ENCODE measurements at places on chromosomes 13 and 19.

DNA sequence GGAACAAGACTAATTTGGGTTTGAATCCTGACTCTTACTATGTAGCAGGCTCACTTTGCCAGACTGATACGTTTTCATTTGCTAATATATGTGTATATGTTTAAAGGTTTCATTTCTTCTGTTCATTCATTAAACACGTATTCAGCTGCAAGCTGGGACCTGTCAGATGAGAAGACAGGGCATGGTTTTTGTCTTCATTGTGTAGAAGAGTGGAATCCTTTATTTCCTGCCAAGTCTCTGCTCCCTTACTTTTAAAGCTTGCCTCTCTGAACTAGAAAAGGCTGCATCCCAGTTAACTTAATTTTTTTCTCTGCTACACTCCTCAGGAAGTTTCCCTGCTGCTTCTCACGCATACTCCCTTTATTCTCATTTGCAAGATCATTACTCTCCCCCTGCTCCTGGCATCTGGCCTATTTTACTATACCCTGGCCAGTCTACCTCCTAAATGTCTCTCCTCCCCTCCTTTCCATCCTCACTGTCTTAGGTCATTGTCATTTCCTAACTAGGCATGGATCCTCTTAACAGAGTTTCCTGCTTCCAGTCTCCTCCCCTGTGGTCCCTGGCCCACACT is 141.0 kb upstream of the TMTC4 start:
- DNase-seq = no peak

DNA sequence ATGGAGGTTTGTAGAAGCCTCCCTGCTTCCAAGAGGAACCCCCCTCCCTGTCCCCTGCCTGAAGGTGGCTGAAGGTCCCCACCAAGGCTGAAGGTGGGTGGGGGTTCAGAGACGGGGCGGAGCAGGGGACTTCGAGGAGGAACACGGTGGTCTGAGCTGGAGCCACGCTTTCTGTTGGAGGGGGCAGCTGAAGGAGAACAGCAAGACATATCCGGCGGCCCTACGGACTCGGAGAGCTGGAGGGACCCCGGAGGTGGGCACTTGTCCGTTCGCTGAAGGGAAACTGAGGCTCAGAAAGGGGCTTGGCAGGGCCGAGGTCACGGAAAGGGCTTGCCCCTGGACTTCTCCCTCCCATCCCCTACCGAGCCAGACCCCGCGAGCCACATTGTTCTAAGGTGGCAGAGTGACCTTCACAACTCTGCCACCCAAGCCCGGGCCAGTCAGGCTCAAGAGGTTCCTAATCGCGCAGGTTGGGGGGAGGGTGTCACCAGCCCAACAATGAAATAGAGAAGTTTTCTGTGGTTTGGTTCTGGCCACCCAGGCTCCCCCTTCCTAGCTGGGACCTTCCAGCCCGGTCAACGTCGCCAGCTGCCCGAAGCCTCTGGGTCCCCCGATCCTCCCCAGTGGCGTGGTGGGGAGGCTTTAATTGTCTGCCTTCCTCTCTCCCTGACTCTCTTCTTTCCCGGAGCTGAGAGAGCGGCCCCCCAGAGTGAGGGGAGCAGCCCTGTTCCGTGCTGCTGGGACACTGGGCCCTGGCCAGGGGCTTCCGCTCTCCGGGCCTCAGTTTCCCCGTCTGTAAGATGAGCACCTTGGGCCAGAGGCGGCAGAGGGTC is 15.5 kb upstream of the KCNN1 start:
- no peak for DNase-seq

DNA sequence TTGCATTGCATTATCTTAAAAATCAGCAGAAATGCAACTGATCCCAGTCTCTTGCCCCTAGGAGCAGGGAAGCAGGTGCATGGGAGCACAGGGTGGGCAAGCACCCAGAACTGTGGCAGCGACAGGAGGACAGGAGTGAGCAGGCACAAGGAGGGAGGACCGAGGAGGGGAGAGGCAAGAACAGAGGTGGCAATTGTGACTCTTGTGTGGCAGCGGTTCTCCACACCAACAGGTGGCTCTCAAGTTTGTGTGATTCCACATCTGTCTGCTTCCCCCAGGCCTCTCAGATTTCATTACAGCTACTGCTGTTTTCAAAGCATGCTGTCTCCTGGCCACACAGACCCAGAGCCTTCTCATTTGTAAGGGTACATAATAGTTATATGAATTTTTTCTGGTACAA is 108.5 kb downstream of the STK24 start:
- DNase-seq = no peak

- DNase-seq = no peak
Measured at GRCh38 chr13:39329182-39329639, 273.8 kb downstream of the LHFPL6 start.

DNA sequence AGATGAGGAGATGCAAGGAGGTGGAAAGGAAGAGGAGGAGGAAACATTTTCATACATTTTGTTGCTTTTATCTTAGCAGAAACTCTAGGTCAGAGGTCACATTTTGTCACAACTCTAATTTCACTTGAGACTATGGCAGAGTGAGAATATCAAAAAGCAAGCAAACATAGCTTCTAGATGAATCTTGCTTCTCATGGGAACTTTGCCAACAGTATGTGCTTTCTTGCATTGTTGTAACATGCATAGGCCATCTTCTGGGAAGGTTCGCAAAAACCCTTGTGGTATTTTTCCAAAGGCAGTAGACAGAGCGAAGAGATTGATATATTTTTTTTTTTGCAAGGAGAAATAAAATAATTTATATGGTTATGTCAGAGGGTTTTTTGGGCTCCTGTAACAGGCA is 291.3 kb downstream of the MTUS2 start:
- DNase-seq = peak; percentile 13

- no peak for DNase-seq
Measured at GRCh38 chr19:35212241-35212640, 16.3 kb downstream of the FAM187B start.

- no peak for DNase-seq
Measured at GRCh38 chr19:18292810-18293641, 11.6 kb upstream of the JUND start.

DNA sequence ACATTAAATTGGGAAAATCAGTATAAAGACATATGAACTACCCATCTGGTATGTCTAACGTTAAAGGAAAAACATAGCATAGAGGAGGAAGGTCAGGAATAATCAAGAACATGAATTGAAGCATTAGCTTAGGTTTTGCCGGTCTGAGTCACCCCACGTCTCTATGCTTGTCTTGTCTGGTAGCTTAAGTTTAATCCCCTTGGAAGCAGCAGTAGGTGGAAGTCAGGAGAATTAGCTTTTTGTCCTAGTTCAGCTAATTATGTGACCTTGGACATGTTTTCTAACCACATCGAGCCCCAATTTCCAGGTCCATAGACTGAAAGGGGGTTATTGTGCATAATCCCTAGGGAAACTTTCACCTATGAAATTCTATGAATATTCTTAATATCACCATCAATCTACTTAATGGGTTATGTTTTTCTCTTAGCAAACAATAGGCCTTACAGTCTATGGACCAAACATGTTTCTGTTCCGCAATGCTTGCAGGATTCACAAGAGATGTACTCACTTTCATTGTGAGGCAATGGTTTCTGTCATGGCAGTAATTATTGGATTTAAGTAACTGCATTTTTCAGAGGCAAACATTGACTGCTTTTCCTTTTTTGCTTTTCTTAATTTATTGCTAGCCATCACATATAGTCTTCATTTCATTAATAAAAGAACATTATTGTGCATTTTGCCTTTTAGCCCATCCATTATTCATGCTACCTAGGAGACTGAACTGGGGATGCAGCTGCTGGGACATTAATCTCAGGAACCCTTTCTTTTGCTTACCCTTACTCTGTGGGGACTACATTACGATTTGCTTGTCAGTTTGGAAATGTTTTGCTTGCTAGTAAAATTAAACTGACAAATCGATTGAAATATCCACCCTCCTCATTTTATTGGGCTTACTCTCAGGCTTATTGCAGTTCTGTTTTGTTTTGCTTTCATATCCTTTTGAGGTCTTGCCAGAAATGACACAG is 304.8 kb upstream of the MAB21L1 start:
- no peak for DNase-seq

DNA sequence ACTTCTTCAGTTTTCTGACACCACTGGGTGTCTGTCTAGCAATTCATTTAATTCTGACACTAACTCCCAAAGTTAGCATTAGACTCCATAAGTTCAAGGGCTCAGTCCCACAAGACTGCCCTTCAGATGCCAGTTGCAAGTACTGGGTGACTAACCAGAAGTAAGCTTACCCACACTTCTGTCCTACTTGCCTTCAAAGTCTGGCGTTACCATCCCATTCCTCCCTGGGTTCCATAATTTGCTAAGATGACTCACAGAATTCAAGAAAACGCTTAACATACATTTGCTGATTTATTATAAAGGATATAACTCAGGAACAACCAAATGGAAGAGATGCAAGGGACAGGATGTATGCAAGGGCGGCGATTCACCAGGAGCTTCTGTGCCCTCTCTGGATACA is 45.5 kb upstream of the NPAS1 start:
- no peak for DNase-seq

DNA sequence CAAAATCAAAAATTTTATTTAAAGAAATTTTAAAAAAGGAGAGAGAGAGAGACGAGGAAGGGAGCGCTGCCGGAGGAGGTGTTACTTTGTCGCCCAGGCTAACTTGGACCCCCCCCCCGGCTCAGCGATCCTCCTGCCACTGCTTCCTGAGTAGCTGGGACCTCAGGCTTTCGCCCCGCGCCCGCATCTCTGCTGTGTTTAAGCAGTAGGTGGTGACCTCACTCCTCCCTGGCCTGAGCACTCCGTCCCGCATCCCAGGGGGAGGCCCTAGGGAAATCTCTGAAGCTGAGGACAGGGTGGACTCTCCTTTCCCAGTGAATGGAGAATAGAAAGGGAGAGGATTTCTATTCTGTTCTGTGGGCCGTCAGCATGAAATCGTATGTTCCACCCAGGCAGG is 485 bp upstream of the ZNF845 start:
- peak; percentile 3 for DNase-seq

DNA sequence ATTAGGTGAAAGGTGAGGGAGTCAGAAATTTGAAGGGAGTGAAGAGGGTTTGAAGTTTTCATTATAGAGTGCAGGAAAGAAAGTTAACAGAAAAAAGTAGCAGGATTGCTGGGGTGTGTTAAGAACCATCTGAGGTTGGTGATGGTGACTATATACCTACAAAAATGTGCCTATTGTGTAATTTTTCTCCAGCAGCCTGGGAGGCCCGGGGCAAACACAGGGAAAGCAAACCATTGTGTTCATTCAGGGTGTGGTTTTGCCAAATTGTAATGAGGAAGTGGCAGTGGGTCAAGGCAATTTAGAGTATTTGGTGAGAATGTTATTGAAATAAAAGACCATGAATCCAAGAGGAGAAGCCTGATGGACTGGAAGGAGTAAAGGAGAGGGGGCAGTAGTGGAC is 8.2 kb upstream of the SUCLA2 start:
- DNase-seq = peak; percentile 49

GRCh38 chr13:98327371-98328270 is 150.6 kb upstream of the RNF113B start:
- peak; percentile 60 for DNase-seq

GRCh38 chr13:40113643-40114304 is 458.3 kb downstream of the COG6 start:
- no peak for DNase-seq

DNA sequence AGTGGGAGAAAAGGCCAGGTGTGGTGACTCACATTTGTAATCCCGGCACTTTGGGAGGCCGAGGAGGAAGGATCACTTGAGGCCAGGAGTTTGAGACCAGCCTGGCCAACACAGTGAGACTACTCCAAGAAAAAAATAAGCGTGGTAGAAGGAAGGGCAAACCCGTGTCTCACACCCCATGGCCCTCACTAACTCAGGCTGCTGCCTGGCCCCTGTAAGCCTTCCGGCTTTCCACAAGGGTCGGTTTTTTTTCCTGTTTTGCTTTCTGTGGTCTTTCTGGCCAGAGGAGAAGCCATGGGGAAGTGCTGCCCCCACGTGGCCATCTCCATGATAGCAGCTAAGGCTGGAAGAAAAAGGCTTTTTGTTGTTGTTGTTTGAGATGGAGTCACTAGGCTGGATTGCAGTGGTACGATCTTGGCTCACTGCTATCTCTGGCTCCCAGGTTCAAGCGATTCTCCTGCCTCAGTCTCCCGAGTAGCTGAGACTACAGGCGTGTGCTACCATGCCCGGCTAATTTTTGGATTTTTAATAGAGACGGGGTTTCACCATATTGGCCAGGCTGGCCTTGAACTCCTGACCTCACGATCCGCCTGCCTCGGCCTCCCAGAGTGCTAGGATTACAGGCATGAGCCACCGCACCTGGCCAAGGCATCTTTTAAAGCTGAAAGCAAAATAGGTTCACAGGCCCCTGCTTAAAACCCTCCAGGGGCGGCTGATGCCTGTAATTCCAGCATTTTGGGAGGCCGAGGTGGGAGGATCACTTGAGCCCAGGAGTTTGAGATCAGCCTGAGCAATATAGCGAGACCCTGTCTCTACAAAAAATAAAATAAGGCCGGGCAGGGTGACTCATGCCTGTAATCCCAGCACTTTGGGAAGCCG is 7.5 kb upstream of the ARHGEF18 start:
- no peak for DNase-seq

DNA sequence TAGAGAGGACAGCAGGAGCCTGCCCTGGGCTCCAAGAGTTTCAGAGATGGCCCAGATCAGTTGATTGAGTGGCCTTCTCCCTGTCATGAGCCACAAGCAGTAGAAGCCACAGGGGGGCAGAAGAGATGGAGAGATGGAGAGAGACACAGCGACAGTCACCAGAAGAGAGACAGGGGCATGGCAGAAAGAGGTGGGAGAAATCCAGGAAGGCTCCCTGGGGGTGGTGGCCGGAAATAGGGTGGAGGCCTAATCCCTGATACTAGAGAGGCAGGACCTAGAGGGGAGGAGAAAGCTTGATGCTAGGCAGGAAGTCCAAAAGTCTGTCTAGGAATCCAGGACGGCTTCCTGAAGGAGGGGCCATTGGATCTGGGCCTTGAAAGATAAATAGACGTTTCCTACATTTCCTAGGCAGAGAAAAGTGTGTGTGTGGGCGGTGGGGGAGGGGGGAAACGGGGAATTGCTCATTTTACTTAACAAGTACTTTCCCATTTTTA is 9.6 kb upstream of the TPM4 start:
- DNase-seq = no peak

DNA sequence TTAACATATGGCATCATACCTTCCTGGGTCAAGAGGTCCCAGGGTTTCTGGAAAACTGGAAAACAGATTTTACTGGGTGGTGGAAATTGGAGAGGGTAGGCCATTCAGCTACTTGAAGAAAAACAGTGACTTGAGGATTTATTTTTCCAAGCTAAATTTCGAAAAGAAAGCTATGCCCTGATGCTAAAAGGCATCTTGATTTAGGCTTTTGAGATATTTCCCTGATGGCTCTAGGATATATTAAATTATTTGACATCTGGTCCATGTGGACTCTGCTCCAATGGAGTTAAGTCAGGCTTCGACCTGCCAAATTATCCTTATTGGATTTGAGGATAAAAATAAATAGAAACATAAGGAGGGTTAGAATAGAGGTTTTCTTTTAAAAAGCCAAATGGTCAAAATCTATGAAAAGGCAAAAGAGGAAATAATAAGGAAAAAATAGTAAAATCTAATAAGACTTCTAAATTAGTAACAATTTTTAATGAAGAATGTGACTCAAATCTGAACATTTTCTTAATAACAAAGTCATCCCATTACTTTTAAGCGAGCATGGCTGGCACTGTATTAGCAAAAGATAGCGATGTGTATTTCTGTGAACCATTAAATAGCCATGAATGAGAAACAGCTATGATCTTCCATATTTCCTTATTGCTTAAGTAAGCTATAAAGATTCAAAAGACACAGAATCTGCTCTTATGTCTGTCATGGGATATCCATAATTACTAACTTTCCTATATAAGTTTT is 190.0 kb upstream of the MIR17HG start:
- DNase-seq = no peak

Data from skeletal muscle cell (primary cell).